ENCODE measurements at places on chromosomes 16 and 17.
A peak's percentile ranks its signal among the peaks of the same experiment; 100 is the strongest.

- no peak for DNase-seq
These were observed 92.1 kb downstream of the TBC1D16 start for GRCh38 chr17:79943347-79944241.

GRCh38 chr16:4111748-4112696 lies 4.2 kb downstream of the ADCY9 start:
- no peak for DNase-seq

- DNase-seq, result no peak
These were observed 14.8 kb downstream of the CTRB1 start for GRCh38 chr16:75233611-75233938.

- no peak for DNase-seq
These were observed 14.5 kb downstream of the PRSS54 start for GRCh38 chr16:58280146-58280845.

- no peak for DNase-seq
These were observed 37.9 kb downstream of the HS3ST3A1 start for GRCh38 chr17:13563866-13564265.

DNA sequence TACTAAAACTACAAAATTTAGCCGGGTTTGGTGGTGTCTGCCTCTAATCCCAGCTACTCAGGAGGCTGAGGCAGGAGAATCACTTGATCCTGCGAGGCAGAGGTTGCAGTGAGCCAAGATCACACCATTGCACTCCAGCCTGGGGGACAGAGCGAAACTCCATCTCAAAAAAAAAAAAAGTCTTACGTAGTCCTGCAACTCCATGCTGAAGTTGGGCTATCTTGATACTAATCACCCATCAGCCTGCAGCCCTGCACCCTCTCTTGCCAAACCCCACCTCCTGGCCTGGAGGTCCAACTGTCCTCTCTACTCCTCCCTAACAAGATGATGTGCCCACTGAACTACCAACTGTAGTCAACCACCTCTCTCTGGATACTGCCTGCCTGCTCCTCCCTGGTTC lies 4.8 kb downstream of the TMEM170A start:
- no peak for DNase-seq

DNA sequence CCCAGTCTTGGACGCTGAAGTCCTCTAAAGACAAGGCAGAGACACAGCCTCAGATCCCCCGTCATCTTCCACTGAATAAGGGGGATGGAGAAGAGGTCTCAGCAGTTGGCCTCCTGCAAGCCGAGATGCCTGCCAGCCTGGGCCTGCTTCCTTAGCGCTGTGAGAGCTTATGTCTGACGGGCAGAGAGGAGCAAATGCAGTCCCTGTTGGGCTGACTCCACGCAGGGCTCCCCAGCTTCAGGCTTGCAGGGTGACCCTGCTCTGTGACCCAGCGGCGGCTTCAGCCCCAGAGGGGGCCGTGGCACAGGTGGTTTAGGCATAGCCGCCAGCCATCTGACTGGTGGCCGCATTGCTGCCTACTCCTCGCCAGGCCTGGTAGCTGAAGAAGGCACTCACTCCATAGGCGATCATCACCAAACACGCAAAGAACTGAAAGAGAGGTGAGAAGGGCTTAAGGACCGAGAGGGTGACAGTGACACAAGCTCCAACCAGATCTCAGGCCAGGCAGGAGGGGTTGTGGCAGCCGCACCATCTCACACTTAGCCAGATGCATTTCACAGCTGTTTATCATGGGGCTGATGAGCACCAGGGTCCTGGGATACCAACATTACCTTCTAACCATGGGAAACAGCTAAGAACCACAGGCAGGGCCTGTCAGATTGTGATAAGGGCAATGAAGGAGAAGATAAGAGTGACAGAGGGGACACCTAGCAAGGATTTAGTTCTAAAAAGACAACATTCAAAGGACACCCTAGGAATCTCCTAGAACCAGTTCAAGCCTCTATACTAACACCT lies 11.7 kb downstream of the ARL2BP start:
- no peak for DNase-seq

GRCh38 chr16:58026139-58026704 lies 668 bp downstream of the MMP15 start:
- DNase-seq, result no peak

GRCh38 chr17:39114723-39115122 lies 36.7 kb downstream of the PLXDC1 start:
- DNase-seq, result no peak

DNA sequence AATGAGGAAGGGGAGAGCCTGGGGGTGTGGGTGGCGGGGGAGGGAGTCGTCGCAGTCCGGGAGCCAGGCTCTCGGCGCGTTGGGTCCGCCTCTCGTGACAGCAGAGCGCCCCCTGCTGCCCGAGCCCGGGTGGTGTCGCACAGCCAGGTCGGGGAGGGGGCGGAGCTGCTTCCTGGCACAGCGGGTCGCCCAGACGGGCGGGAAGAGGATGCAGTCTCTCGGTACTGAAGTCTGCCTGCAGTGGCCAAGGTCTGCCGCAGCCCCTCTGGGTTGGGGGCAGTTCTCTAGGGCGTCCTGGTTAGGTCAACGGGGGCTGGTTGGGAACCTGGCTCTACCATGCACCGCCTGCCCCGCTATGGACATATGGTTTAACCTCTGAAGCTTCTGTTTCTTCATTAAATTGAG lies 38.2 kb upstream of the CCDC182 start:
- DNase-seq, result peak; percentile 49

DNA sequence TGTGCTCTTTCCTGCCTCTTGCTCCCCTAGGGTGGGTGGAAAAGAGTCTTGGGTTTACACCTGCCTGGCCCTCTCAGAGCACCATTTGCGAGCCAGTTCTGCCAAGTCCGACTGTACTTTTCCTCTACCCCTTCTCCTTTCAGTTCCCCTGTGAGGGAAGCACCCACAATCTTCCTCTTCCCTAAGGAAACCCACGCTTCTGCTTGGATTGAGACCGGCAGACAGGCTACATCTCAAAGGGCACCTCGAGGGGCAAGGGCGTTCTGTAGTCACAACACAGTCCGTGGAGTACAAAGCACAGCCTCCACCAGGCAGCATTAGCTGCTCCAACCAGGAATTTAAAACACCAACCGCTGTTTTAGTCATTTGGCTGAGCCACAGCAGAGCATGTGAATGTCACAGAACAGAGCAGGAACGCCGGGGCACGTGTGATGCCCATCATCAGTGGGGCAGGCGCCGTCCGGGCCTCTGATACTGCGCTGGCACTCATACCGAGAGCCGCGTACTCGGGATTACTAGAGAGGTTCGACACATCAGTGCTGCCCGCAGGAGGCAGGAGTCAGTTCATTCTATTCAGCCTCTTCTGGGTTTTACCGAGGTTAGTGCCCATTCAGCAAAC lies 13.7 kb upstream of the MNT start:
- no peak for DNase-seq

DNA sequence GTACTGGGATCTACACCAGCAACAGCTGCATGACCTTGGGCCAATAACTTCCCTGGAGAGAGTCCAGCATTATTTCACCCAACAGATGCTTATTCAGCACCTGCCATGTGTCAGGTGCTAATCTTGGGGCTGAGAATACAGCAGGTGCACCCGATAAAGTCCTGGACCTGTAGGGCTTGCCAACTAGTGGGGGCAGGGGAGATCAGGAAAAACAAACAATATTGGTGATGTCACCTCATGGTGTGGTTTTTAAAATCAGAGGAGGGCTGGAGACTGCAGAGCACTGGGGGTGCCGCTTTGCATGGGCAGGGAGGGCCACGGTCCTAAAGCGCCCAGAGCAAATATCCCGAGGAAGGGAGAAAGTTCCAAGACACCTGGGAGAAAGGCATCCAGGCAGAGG lies 218.8 kb downstream of the C16orf95 start:
- DNase-seq, result no peak

- no peak for DNase-seq
These were observed 6.4 kb downstream of the KDM6B start for GRCh38 chr17:7840441-7840840.

DNA sequence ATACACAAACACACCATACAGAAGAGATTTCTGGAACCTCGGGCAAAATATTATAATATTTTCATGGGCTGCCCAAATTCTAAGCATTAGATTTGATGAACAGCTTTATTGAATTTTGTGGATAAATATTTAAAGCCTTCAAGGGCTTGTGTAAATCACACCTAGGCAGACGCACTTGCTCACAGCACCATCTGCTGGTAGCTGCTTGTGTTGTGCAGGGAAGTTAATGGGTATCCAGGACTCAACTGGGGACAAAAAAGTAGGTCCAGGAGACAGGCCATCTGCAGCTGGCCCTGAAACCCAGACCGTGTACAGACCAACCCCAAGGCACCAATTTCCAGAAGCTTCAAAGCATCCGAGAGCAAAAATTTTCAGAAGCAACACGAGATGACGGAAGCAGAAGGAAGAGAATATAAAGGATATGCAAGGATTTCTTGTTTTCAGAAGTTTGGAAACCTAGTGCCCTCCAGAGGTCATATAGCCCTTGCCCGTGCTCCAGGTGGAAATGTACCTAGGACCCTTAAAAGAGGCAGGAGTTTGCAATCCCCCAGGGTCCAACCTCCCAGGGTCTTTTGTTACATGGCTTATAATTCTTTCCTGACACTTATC lies 140.0 kb downstream of the CHD9NB start:
- no peak for DNase-seq

DNA sequence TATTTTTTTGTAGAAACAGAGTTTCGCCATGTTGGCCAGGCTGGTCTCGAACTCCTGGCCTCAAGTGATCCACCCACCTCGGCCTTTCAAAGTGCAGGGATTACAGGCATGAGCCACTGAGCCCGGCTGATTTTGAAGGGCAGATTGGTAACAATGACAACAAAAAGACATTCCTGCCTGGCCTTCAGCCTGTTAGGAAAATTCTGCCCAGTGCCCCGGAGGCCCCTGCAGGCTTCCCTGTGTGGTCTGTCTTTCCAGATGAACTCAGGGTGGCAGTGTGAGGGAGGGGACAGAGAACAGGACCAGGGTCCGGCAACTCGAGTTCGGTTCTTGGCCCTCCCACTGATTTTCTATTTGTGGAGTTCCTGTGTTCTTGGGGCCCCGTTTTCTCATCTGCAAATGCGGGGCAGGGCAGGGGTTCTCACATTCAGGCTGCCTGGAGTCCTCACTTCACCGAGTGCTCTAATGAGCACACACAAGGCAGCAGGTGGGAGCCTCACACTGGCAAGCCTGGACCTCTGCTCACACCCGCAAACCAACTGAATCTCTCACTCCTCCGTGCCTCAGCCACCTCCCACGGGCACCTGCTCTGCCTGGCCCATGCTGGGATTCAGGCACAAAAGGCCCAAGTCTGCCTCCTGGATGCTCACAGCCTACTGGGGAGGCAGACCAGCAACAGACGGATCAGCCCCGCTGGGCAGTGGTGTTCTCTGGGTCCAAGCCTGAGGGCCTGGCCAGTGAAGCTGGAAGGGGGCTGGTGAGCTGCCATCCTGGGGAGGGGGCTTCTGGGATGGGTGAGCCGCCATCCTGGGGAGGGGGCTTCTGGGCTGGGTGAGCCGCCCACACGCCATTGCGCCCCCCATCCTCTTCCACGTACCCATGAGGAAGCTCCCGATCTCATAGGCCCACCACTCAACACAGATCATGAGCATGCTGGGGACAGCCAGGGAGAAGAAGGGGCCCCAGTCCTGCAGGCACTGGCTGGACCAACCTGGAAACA lies 10.3 kb downstream of the SLC47A2 start:
- no peak for DNase-seq

- DNase-seq, result no peak
These were observed 19.6 kb downstream of the RNF135 start for GRCh38 chr17:30990458-30990857.

DNA sequence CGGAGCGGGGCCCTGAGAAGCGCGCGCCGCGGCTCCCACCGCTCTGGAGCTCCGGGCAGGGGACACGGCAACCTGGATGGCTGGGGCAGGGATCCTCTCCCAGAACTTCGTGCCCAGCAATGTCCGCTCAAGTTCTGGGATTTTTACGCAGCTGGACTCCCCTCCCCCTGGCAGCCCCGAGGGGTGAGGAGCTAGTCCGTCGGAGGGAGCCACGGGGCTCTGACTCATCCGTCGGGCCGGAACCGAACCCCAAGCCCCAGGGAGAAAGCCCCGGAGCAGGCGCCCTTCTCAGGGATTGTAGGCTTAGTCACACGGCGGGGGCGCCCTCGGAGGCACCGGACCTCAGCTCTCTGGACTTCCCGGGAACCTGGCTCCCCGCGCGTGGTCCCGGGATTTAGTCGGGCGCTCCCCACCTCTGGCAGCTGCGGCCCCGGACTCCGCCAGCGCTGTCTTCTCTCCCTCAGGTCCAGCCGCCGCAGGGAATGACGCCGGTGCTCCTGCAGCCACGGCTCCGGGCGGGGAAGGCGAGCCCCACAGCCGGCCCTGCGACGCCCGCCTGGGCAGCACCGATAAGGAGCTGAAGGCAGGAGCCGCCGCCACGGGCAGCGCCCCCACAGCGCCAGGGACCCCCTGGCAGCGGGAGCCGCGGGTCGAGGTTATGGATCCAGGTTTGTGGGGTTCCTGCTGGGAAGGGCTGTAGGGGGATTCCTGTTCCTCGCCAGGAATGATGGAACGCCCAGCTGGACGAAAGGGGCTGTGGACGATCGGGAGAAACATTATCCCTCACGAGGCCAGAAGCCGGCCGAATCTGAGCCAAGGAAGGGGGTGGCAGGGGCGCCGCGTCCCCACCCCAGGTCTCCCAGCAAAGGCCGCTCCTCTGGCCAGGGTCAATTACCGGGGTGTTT lies 830 bp downstream of the SPHK1 start:
- no peak for DNase-seq

- no peak for DNase-seq
These were observed 259.4 kb upstream of the AXIN2 start for GRCh38 chr17:65820811-65821210.

DNA sequence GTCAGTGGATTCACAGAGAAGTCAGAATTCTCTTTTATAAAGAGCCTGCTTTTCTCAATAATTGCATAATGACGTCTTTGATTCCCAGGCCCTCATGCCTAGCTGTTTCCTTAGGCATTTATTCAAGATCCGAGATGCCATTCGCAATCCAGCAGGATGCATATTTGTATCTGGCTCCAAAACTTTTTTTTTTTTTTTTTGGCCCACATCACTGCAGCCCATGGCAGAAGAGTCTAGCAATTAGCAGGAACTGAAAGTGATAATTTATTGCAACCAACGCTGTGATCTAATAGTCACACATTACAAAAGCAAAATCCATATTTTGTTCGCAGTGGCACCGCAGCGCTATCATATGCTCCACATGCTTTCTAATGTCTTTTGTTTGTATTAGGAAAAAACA lies 503.4 kb downstream of the MAF start:
- no peak for DNase-seq

- DNase-seq, result no peak
These were observed 20.0 kb upstream of the ZFHX3 start for GRCh38 chr16:73067671-73068540.

- no peak for DNase-seq
These were observed 28.2 kb downstream of the ZFHX3 start for GRCh38 chr16:73019457-73020362.

Measured in NCI-H1417 treated with DMSO at 0.1 percent for 48 hours (cell line).